Daoy (cell line): ENCODE measurements at places on chromosomes 13 and 19. TPM values are rescaled to one million over a fixed set of nuclear protein-coding genes. Genes with fewer than 3 reads are reported as not detected.

GRCh38 chr19:17402982-17403855 lies 2.2 kb downstream of the BST2 start:
- DNase-seq = peak; percentile 32

GRCh38 chr13:90798381-90798780 lies 549.1 kb upstream of the MIR17HG start:
- no peak for DNase-seq

DNA sequence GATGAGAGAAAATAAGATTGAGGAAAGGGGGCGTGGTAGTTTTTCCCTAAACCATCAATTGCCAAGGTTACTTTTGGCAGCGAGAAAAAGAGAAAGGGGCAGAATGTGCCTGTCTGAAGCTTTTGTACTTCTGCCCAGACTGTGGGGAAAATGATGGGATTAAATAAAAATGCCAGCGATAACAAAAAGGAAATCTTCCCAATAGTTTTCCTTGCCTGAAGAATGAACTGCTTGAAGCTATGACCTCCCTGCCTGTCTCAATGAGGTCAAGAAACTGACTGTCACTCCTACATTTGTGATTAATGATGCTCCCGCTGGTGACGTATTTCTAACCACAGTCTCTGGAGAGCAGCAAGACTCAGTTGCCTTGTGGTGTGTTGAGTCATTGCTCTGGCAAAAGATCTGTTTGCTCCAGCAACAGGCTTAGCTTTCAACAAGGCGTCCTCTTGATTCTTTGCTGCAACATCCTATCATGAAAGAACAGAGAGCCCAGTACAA lies 1051.5 kb downstream of the DIAPH3 start:
- DNase-seq = no peak

DNA sequence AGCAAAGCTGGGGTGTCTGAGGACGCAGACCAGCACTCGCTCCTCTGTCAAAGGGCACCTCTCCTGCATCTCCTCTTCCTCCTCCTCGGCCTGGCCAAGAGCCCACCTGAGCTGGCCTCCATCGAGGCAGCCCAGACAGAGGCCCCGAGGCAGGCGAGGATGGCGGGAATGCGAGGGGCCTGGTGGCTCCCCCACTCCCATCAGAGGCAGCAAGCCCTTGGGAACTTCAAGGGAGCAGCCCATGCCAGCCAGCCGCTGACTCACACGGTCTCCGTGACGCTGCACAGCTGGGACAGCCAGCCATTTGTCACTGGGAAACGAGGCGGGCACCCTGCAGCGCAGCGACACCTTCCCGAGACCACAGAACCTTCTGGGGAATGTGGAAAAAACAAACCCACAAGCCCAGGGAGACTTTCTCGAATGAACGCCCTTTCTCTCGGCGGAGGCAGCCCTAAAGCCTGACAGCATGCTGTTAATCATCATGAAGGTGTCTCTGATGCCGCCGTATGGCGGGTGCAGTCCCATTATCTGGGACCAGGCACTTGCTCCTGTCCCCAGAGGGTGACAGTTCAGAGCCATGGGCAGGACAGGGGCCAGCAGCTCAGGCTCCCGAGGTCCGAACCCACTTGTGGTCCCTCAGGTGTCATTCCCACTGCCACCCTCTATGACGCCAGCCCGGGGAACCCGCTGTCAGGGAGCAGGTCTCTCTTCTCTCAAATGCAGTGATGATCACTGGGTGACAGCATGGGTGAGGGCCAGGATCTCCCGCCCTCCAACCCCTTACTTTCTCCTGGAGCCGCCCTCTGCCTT lies 53.0 kb downstream of the PEPD start:
- DNase-seq = peak; percentile 83

DNA sequence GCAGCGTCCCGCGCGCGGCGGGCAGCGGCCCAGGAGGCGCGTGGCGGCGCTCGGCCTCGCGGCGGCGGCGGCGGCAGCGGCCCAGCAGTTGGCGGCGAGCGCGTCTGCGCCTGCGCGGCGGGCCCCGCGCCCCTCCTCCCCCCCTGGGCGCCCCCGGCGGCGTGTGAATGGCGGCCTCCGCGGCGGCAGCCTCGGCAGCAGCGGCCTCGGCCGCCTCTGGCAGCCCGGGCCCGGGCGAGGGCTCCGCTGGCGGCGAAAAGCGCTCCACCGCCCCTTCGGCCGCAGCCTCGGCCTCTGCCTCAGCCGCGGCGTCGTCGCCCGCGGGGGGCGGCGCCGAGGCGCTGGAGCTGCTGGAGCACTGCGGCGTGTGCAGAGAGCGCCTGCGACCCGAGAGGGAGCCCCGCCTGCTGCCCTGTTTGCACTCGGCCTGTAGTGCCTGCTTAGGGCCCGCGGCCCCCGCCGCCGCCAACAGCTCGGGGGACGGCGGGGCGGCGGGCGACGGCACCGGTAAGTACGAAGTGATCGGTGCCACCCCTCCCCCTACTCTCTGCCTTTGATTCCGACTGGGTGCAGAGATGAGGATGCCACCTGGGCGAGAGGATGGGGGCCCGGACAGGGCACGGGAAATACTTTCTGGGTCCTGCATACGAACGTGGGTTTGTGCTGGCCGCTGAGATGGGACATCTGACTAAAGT lies 874 bp downstream of the TRIM28 start:
- DNase-seq = peak; percentile 82

- peak; percentile 83 for DNase-seq
These were observed 5.3 kb downstream of the DHPS start for GRCh38 chr19:12676384-12676792.

DNA sequence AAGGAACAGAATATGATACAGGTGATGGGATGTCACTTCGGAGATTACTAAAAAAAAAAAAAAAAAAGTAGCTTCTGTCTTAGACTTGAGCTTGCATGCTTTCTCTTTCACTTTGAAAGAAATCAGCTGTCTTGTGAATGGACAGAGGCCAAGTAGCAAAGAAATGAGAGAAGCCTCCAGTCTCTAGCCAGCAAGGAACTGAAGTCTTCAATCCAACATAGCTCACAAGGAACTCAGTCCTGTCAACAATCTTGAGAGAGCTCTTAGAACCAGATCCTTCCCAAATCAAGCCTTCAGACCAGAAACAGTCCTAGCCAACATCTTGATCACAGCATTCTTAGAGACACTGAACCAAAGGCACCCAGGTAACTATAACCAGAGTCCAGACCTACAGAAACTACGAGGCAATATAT lies 7.7 kb downstream of the N4BP2L2 start:
- DNase-seq = peak; percentile 2

DNA sequence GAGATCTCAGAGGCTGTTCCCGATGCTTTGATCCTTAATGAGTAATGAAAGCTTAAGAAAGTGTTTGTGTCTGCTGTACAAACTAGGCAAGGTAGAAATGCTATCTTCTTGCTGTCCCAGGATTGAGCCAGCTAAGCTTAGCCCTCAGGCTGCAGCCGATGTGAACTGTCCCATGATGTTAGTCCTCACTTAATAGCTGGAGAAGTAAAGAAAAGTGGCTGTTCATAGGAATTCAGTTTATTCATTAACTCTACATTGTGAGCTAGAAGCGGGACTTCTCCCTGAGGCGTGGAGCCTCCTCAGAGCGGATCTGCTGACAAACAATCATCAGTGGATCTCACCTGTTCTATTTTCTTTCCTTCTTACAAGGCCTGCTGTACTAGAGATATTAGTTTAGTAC lies 10.1 kb upstream of the GSX1 start:
- no peak for DNase-seq

GRCh38 chr19:34232566-34233481 lies 21.5 kb upstream of the GARRE1 start:
- peak; percentile 82 for DNase-seq

DNA sequence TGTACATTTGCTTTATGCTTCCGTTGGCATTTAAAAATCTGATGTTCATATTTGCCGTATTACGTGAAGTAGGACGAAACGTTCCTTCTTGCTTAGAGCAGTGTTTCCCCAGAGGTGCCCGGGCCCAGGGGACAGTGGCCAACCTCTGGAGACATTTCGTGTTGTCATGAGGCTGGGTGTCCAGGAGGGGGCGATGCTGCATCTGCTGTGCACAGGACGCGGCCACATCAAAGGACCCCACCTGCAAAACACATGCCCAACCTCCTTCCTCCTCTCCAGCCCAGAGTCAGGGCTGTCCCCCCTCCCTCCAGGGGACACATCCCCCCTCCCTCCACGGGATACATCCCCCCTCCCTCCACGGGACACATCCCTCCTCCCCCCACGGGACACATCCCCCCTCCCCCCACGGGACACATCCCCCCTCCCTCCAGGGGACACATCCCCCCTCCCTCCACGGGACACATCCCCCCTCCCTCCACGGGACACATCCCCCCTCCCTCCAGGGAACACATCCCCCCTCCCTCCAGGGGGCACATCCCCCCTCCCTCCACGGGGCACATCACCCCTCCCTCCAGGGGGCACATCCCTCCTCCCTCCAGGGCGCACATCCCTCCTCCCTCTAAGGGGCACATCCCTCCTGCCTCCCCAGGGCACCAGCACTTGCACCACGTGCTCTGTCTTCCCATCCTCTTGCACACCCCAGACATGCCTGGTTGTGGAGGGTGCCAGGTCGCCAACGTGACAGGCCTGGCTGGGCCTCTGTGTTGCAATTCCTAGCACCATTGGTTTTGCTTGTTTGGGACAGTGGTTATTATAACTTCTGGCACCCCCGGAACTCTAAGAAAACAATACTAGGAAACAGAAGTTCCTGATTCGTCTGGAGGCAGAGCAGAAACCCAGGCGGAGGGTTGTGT lies 46.7 kb downstream of the GAS6 start:
- peak; percentile 82 for DNase-seq

- DNase-seq = peak; percentile 29
These were observed 8.1 kb upstream of the PTBP1 start for GRCh38 chr19:788983-789700.

- no peak for DNase-seq
These were observed 1461.9 kb downstream of the UQCRFS1 start for GRCh38 chr19:27751044-27751391.

- no peak for DNase-seq
These were observed 308.5 kb upstream of the TMTC4 start for GRCh38 chr13:100983111-100983510.

The SLC25A41 gene
- not detected in 2 replicates for total RNA-seq

The TRPC4 gene
- 0.34 TPM in 1 of 2 replicates, not detected in the other for total RNA-seq

The OSCAR gene
- total RNA-seq = 0.27 and 0.74 TPM in 2 replicates
